ENCODE measurements at places on chromosomes 11 and 22.

- DNase-seq: no peak
Observed at GRCh38 chr11:106601684-106602297, 416.5 kb downstream of the GUCY1A2 start.

- peak; percentile 75 for DNase-seq
Observed at GRCh38 chr11:19953909-19954308, 206.4 kb downstream of the DBX1 start.

- DNase-seq: no peak
Observed at GRCh38 chr11:118027694-118028093, 41.5 kb downstream of the IL10RA start.

DNA sequence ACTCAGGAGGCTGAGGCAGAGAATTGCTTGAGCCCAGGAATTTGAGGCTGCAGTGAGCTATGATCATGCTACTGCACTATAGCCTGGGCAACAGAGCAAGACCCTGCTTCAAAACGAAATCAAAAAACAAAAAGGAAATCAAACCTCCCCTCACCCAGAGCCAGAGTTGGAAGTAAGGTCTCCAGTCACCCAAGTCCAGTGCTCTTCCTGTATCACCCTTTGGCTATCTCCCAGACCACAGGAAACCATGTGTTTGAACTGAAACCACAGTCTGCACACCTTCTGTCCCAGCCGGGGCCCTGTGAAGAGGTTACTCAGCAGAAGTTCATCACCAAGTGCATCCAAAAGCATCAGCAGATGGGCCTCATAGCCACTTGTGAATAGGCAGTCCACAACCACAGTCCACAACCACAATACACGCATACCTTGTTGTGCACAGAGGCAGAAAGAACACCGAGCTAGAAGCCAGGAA is 4.6 kb downstream of the MYH9 start:
- DNase-seq: peak; percentile 77

- DNase-seq: peak; percentile 49
Observed at GRCh38 chr11:46948378-46949131, 12.0 kb downstream of the CSTPP1 start.

DNA sequence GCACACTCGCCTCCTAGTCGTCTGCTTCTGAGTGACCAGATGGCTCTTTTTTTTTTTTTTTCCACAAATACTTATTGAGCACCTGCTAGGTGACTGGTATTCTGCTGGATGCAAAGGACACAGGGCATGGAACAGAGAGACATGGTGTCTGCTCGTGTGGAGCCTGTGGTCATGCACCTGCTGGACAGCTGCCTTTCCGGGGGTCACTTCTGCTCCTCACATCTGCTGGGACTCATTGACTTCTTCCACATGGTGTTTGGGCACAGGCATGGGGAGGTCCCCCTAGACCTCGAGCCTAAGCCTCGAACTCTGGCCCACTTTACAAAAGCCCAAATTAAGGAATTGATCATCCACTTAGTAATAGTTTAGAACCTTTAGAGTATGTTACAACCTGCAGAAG is 39.5 kb upstream of the EMID1 start:
- DNase-seq: no peak

DNA sequence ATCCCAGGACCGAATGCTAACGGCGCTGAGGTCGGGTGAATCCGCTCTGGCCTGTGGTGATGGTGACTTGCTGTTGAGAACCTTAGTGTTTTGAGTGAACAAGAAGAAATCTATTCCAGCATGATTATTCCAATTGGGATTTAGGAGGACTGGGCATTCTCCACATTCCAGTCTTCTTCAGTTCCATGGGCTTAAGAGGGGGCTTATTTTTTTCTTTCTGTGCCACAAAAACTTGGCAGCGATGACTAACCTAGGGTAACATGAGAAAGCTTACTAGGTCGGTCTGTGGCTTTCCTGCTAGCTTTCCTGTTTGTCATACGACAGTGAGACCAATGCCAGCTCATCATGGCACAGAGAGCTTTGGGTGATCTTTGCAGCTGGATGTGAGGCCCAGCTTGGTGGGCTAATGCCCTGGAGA is 62.9 kb upstream of the ATXN10 start:
- peak; percentile 55 for DNase-seq

GRCh38 chr11:55503449-55503848 is 50.8 kb upstream of the OR4C15 start:
- DNase-seq: no peak

DNA sequence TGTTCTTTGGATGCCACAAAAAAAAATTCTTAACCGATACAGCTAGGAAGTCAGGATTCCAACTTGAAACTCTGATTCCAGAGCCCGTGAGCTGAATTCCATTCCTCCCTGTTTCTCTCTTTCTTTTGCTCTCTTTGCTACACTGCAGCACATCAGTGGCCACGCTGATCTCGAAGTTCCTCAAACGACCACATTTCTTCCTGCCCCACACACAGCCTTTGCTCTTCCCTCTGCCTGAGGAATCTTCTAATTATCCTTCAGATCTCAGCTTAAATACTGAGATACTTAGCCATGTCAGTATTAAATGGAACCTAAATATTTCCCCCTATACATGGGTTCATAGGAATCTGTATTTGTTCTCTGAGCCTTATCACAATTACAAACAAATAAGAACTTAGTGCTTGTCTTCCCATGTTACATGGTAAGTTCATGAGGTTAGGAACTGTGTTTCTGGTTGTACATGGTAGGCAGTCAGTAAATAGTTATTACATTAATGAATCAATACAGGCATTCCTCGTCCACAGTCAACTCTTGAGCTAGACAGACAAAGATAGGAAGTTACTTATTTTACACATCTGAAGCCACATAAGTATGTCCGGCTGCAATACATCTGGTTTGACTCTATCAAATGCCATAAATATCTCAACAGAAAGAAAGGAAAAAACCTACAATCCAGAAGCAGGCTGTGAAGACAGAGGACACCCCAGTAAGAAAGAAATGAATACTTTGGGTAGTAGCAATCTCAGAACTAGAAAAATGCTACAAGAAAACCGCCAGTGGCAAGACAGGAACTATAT is 86.6 kb downstream of the MAML2 start:
- no peak for DNase-seq

DNA sequence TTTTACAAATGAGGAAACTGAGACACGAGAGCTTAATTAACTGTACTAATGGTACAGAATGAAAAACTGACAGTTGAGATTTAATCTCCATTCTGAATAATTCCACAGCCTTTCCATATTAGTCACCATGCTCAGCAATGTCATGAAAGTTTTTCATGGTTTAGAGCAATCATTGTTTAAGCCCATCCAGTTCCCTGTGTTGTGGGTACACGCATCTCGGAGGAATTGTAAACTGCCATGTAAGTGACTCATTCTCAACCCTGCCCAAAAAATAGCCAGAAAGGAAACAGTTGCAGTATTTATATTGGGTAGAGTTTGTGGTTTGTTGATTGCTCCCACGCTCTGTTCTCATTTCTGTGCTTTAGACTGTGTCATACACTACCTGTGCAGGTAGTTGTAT is 1790.8 kb downstream of the LRRC4C start:
- DNase-seq: no peak

GRCh38 chr11:9030601-9031000 is 26.8 kb upstream of the NRIP3 start:
- no peak for DNase-seq

DNA sequence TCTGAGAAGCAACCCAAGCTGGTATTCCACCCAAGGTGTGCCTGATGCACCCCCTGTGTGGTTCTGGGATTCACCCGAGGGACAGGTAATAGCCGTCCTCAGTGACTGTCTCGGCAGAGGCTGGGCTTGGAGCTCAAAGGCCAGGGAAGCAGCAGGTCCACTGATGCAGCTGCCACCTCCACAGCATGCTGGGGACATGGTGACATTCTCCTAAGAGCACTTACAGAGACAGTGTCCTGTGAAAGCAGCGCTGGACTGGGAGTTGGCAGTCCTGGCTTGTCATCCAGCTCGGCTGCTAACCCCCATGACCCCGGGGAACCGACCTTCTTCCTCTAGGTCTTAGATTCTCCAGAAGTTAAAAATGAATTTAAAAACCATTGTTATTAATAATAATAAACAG is 72.8 kb downstream of the RPUSD4 start:
- no peak for DNase-seq

GRCh38 chr11:104541701-104542100 is 356.6 kb downstream of the CASP12 start:
- no peak for DNase-seq

DNA sequence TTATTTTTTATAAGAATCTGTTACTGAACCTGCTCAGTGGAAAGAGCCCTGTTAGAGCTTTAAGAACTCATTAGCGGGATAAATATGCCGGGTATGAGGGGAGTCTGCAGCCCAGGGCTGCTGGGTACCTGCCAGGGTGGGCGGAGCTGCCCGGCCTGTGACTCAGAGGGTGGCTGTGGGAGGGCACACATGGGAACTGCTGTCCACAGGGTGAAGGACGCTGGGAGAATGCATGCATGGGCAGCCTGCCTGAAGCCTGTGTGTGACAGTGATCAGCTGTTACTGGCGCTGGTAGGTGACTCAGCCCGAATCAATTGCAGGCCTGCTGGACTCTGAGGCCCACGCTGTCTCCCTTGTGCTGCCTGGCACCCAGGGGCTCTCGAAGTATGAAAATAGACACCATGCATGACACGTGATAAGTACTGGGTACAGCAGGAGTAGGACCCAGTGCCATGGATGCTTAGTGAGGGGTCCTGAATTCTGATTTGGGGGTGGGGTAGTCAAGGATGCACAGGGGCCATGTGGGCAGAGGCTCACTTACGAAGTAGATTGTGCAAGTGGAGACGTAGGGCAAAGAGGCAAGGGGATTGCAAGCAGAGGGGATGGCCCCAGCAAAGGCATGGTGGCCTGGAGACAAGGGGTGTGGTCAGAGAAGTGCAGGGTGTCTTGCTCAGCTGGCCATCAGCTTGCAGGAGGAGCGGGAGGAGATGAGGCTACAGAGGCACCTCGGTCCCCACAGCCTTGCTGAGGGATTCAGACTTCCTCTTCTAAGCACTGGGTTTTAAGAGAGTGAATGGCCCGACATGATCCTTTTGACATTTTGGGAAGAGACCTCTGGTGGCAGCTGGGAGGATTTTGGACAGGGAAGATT is 36.5 kb downstream of the GRIK4 start:
- peak; percentile 96 for DNase-seq

GRCh38 chr11:28727254-28727653 is 619.1 kb downstream of the METTL15 start:
- DNase-seq: no peak

DNA sequence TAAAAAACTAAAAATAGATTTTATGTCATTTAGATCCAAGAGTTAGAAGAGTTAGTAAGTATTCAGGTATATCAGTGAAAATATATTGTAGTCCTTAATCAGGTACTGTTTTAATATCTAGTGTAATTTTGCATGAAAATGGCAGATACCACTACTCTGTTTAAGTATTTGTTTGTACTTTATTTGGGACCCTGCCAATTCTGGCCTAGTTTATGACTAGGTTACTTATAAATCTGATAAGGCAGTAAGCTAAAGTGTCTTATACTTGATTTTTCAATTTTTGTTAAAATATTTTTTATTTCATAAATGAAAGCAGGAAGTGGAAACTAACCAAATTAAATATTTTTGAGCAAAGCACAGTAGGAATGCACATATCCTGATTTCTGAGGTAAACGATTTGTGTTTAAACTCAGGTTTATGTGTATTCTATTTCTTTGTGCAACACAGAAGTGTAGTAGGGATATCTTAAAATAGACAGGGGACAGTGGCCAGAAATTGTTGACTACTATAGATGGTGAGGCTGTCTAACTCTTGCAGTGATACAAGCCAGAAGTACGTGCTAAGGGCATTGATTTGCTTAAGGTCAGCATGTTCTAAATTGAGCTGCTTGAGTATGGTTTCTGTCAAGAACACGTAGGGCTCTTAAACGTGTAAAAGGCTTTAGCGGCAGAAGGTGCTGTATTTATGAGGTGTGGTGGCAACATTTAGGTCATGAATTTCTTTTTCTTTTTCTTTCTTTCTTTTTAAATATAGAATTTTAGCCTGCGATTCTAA is 34.0 kb downstream of the HIPK3 start:
- no peak for DNase-seq

GRCh38 chr22:34886391-34886790 is 179.6 kb upstream of the ISX start:
- DNase-seq: no peak

DNA sequence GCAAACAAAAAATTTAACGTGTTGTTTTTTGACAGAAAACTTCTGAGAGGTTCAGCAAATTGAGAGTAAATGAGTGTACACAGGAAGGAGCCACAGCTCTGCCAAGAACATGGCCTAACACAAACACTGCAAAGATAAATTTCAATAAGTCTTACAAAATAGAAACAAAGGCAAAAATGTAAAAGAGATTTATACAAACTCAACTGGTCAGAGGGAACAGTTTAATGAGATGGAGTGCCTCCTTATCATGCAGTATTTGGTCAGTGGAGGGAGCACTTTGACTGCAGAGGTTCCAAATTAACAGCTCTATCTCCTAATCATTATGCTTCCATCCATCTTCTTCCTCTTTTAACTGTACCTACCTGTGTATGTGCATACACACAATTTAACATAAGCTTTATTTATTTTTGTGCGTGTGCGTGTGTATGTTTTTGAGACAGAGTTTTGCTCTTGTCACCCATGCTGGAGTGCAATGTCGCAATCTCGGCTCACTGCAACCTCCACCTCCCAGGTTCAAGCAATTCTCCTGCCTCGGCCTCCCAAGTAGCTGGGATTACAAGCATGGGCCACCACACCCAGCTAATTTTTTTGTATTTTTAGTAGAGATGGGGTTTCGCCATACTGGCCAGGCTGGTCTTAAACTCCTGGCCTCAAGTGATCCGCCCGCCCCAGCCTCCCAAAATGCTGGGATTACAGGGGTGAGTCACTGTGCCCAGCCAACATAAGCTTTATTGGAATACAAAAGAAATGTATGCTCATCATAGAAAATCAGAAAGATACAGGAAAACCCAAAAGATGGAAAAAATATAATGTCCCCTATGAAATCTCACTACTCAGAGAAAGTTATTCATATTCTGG is 111.9 kb downstream of the MRTFA start:
- no peak for DNase-seq

DNA sequence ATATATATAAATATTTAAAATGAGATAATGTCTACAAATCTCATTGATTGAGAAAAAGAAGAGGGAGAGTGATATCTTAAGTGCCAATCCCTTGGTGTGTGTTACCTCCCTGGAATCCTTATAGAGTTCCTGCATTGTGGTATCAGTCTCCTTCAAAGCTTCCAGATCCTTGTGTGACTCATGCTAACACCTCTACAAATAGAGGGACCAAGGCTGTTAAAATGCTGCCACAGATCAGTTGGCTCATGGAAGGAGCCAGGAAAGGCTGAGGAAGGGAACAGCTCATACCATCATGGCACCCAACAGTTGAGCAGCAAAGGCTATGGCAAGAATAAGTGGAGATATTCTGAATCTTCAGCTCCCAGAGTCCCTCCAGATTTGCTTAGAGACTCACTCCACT is 163.6 kb upstream of the ISX start:
- no peak for DNase-seq

DNA sequence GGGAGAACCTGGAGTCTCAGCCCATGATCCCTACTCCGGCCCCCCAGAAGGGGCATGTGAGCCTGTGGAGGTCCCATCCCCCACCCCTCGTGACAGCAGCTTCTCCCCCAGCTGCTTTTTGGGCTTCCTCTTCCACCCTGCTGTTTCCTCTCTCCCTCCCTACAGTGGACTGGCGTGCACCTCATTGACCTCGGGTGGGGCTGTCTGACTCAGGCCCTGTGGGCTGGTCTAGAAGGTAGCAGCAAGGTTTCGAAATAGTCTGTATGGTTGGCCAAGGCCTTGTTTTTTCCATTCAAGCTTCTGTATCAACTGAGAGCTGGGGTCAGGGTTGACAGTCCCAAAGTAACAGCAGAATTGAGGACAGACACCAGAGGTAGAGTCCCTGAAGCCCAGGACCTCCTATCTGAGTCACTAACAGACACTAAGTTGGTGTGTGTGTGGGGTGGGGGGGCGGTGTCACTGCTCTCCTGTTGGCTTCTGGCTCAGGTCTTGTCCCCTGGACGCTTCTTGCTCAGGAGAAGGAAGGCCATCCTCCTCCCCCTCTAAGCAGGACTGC is 7.7 kb downstream of the SLC37A2 start:
- no peak for DNase-seq
